ENCODE measurements at places on chromosomes 7 and 10. TPM values are rescaled to one million over a fixed set of nuclear protein-coding genes. Genes with fewer than 3 reads are reported as not detected.

Gene PSD
- 4.9 TPM for polyA plus RNA-seq

- DNase-seq, result no peak
Observed at GRCh38 chr7:17611611-17612010, 313.2 kb downstream of the AHR start.

Gene SLC26A5
- 0.14 TPM for polyA plus RNA-seq

DNA sequence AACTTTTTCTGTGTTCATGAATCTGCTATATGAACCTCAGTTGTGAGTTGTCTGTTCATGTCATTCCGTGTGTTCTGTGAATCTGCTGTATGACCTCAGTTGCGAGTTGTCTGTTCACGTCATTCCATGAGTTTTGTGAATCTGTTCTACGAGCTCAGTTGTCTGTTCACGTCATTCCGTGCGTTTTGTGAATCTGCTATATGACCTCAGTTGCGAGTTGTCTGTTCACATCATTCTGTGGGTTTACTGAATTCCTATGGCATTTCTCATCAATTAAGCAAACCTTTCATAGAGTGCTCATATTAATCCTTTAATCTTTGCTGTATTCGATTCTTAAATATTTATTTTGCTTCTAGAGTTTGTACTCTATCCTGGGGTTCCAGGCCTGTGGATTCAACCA lies 150.6 kb downstream of the DIP2C start:
- no peak for DNase-seq

DNA sequence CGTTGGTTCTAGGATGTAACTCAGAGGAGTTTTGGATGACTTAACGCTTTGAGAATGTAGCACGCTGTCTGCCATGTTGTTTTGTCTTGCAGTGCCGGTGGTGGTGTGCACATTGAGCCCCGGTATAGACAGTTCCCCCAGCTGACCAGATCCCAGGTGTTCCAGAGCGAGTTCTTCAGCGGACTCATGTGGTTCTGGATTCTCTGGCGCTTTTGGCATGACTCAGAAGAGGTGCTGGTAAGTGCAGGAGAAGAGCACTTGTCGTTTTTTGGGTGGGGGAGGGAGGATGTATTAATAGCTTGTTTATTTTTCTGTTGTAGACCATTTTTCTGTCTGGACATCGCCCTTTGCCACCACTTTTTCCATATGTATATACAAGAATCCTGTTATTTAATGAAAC lies 6.3 kb downstream of the NDUFB2 start:
- no peak for DNase-seq

Gene EN2
- 1.0 TPM for polyA plus RNA-seq

Gene LOXL4
- 11.5 TPM for polyA plus RNA-seq

Gene NPY4R
- polyA plus RNA-seq, result not detected

DNA sequence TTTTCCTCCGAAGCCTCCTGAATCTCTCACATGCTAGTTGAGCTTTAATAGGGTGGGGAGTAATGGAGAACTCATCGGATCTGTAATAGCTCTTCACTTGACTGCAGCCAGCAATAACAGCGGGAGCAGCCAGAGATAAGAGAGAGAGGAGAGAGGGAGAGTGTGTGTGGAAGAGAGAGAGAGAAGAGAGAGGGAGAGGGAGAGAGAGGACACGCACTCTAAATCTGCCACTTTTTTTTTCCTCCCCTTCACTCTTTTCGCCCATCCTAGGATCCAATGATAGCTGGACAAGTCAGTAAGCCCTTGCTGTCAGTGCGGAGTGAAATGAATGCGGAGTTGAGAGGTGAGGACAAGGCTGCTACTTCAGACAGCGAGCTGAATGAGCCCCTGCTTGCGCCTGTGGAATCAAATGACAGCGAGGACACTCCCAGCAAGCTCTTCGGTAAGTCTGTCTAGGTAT lies 107.9 kb downstream of the POU6F2 start:
- DNase-seq, result no peak

DNA sequence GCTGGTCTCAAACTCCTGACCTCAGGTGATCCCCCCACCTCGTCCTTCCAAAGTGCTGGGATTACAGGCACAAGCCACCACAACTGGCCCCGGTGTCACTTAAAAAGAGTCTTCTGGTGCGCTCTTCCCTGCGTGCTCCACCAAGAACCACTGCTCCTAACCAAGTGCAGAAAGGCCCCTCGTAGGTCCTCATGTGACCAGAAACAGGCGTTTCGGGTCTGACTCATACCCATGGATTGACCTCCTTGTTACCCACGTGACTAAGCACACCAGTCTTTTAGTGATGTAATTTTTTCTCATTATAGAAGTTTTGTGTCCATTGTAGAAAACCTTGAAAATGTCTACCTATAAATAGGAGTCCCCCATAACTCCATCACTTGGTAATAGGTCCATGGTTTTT lies 13.9 kb downstream of the FKBP6 start:
- no peak for DNase-seq

DNA sequence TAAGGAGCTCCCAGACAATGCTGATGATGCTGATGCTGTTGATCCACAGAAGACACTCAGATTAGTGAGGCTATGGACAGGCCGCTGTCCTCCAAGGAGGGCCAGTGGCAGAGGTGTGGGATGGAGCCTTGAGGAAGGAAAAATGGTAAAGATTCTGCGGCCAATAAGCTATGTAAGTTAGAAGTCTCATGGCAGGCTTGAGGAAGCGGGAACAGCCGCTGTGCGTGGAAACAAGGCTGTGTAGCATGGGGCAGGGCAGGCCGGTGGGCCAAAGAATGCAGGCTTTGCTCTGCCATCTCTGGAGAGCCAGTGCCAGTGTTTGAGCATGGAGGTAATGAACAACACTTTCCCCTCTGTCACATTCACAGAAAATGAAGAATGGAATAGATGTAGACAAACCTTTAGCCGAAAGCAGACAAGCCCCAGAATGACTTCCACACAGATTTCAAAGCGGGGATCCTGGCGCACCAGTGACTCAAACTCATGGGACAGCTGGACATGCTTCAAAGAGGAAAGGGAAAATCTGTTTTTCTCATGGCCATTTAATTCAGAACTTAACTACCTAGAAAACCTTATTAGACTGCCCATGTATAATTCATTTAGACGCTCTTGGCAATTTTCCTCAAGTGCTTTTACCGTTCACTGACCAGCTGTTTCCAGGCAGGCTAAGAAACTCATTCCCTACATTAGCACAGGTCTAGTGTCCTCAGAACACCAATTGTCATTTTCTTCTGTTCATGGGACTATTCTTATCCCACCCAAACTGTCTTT lies 16.9 kb upstream of the FIGNL1 start:
- DNase-seq, result peak; percentile 11

Gene LLCFC1
- polyA plus RNA-seq, result 0.26 TPM

Gene PNLIPRP2
- polyA plus RNA-seq, result not detected

GRCh38 chr10:123297175-123297574 lies 143.0 kb downstream of the BUB3 start:
- DNase-seq, result no peak

DNA sequence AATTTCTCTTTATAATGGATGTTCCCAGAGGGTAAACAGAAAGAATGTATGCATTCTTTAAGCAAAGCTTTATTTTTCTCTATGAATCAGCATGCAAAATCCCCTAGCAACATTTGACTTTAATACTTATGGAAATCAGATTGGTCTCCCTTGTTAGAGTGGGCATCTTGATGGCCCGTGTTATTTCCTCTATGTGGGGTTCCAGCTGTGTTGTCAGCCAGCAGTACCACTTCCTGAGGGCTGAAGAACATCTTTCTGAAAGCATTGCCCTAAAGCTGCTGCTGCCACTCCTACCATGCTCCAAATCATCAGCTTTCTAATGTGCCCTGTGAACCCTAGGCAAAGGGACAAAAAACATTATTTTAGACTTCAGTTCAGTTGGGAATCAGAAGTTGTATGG lies 70.4 kb upstream of the HECTD2 start:
- DNase-seq, result no peak

Gene PIP
- not detected for polyA plus RNA-seq

DNA sequence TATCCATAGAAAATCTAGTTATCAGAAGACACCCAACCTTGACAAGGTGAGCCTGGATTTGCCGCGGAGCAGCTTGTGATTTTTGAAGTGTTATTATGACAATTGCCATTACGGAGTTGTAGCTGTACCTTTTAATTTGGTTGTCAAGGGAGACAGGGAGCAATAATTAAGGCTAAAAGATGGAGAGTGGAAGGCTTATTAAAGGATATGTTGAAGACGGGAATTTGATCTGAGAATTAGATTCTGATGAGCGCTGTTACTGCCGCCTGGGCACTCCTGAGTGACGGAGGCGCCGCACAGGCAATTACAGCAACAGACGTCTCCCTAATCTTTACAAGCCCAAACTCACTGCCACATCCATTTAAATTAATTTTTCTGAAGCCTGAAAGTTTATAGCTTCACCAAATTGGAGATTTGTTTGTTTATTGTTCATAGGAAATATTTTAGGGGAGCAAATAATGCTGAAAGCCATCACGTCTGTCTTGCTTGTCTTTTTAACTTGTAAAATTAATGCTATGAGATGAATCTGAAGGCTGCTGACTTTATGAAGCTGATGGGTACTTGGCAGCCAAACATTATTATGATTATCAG lies 475.0 kb upstream of the ADARB2 start:
- no peak for DNase-seq

Gene SUPV3L1
- polyA plus RNA-seq, result 29.4 TPM

GRCh38 chr7:36994456-36995112 lies 270.3 kb upstream of the AOAH start:
- DNase-seq, result no peak

All from hindlimb muscle (tissue), 1 donor.